ENCODE measurements at places on chromosomes 7 and 10.

DNA sequence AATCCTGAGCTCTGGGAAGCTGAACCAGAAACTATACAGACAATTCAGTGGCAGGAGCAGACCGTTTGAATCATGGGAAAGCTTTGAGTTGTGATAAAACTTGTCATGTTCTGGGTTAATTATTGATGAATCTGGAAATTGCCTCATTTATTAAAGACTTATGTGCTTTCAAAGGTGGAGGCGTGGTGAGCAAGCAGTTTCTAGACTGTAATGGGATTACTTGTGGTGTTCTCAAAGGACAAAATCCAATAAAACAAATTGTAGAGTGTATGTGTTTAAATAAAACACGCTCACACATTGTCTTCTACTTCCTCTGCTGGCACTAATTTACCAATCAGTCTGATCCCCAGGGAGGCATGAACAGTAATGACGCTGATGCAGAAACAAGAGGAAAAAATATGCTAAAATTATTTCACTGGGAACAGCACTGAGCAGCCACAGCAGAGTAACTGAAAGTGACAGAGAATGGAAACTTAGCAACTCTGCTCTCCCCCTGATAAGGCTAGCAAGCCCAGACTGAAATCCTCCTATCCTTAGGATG is 25.1 kb downstream of the PARD3 start:
- DNase-seq: no peak

DNA sequence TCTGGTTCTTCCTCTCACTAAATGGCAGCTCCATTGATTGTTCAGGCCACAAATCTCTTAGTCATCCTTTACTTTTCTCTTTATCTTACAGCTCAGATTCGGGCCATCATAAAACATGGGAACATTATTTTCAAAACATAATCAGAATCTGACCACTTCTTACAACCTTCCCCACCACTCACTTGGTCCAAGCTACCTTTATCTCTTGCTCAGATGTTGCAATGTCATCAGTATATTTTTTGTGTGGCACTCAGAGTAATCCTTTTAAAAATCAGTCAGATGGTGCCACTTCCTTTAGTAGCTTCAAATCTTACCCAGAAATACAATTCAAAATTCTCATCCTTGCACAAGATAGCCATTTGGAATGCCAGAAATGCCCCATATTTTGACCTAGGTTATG is 34.5 kb upstream of the FAM3C start:
- DNase-seq: no peak

- DNase-seq: peak; percentile 17
These were observed 52.0 kb downstream of the VIPR2 start for GRCh38 chr7:159092701-159093121.

- no peak for DNase-seq
These were observed 16.5 kb downstream of the TMEM236 start for GRCh38 chr10:17768496-17768895.

DNA sequence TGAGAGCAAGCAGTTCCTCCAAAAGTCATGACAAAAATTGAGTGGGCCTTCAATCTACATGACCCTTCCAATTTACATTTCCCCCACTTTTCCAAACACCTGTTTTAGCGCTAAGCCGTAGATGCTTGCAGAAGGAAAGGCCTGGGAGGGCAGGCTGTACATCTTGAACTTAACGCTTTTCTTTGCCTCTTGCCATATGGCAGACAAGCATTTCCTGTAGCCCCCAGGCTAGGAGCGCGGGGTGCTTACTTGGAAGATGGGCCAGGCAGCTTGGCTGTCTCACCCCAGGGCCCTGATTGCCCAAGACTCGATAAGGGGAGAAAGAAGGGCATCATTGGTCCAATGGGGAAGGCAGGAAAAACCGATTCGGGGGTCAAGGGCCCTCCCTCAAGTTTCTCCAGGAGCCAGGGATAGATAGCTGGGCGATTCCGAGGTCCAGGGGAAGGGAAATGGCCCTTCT is 1.8 kb downstream of the HOXA10 start:
- DNase-seq: peak; percentile 30

DNA sequence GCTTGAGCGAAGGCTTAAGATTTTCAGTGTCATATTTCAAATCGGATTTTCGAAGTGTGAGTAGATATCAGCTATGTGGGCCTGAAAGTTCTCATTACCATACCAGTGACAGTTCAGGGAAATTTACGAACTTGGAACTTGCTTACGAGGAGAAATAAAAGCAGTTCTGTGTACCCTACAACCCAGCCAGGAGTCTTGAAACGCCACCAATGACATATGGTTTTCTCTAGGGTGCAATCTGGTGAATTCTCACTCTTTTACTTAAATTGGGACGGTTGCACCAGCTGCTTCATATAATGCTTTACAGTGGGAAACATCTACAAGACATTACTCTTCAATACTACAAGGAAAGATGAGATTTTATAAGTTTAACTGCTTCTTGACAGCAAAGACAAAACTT is 253.6 kb upstream of the FOXK1 start:
- DNase-seq: no peak

GRCh38 chr7:40418448-40418847 is 283.6 kb downstream of the SUGCT start:
- DNase-seq: peak; percentile 34

GRCh38 chr10:98351831-98352402 is 63.1 kb downstream of the PYROXD2 start:
- DNase-seq: no peak

DNA sequence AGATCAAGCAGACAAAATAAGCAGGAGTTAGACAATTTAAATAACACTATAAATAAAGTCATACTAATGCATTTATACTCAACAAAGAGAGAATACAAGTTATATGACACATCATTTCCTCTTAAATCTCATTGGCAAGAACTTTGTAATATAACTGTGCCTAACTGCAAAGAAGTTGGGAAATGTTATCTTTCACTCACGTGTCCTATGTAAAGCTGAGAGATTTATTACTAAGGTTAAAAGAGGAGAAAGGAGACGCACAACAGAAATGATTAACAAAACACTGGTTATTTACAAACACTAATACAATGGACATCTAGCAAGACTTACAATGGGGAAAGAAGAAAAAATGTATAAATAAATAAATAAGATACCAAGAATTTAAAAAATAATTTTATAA is 12.7 kb upstream of the TMEM273 start:
- DNase-seq: no peak
